CD8-positive, alpha-beta memory T cell (primary cell): ENCODE measurements at places on chromosomes 13 and 19. TPM values are rescaled to one million over a fixed set of nuclear protein-coding genes. Genes with fewer than 3 reads are reported as not detected.

The LHB gene
- not detected for total RNA-seq

The GTF3A gene
- total RNA-seq: 323 TPM

GRCh38 chr13:70390968-70391367 is 282.7 kb upstream of the KLHL1 start:
- no peak for DNase-seq

- DNase-seq: no peak
Observed at GRCh38 chr13:80203496-80203895, 137.4 kb downstream of the SPRY2 start.

GRCh38 chr13:110168999-110169933 is 137.7 kb downstream of the COL4A1 start:
- no peak for DNase-seq

- no peak for DNase-seq
Observed at GRCh38 chr19:23817519-23817918, 58.8 kb upstream of the ZNF681 start.
